ENCODE measurements at places on chromosomes 4 and X.

- no peak for DNase-seq
These were observed 280.1 kb upstream of the ZFP42 start for GRCh38 chr4:187715466-187715865.

DNA sequence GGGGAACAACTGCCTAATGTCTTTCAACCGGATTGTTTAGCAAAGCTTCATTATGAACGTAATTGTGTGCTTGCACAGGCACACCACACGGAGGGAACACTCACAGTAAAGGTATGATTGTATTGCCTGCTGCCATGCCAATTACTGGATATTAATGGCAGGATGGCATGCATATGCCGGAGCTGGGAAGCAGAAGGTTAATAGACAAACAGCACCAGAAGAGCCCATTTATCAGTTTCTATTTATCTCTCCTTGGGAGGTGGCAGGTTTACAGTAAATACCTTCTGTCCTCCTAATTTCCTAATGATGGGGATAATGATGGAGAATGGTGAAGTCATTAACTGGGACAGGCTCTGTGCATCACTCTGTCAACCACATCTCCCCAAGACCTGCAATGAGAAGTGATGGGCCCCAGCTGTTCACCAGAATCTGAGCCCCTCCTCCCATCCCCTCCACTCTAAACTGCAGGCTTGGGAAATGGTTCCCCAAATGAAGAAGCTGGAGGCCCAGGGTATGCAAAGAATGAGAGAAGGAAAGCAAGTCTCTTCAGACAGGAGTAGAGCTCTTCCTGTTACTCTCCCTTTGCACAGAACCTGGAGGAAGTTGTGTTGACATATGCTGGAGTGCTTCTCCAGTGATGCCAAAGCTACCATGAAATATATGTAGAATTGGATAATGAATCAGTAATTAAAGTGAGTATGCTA, 160.8 kb downstream of the NAA11 start:
- no peak for DNase-seq

GRCh38 chr4:173301518-173302201, 32.5 kb downstream of the HMGB2 start:
- no peak for DNase-seq

DNA sequence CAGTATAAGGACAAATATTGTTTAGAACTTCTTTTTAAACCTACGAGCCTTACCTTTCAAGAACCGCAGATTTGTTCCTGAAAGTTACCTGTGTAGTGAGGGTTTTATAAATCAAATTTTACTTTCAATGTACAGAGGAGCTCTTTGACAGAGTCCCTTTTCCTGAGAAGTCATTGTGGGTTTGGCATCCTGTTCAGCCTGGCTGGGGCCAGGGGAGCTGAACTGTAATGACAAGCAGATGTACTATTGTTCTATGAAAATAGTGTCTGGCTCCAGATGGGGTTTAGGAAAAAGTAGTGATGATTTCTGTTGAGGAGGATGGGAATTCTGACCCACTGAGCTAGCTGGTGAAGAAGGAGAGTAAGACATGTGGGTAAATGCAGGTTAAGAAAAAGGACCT, 196.2 kb upstream of the PGRMC2 start:
- DNase-seq = no peak

- DNase-seq = no peak
These were observed 23.8 kb upstream of the C4orf51 start for GRCh38 chr4:145656156-145656555.

DNA sequence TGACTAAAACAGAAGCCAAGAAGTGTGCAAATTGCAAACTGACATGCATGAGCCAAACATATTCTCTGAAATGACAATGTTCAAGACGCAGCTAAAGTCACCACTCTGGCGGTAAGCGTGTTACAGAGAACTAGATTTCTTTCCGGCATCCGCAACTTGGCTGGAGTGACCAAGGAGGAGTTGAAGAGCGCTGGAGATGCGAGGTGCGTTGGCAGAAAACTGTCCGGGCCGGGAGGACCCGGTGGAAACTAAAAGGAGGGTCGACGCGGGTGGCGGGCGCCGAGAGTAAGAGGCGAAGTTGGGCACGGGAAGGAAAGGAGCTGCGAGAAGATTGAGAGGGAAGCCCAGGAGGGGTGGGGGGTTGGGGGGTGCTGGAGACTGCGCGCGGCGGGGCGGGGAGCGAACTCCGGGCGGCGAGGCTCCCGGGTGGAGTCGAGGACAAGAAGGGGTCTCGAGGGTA, 807 bp downstream of the SEL1L3 start:
- peak; percentile 43 for DNase-seq

DNA sequence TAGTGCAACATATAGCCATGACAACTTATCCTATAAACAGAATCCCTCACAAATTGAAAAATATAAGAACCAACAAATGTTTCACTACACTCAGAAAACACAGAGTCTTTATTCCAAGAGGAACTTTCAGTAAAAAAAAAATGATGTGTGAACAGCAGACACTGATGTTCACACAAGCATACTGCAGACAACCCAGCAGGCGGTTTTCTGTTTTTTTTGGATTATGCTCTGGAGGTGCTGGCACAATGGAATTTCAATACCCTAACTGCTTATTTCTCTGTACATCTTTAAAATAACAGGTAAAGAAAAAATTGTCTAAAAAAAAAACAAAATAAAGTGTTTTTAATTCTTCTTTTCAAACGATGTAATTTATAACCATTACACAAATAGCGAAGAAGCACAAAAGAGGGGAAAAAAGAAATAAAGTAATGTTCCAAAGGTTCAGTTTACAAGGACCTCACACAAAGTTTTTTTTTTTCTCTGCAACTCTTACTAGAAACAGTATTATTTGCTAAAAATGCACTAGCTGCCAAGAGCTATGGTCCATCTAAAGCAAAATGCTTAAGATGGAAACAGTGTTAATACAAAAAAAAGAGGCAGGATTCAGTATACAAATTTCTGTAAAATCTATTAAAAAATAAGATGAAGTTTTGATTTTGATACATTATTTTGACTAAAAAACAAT, 55.3 kb downstream of the ANAPC10 start:
- DNase-seq = no peak

GRCh38 chr4:123596805-123597204, 200.2 kb downstream of the SPRY1 start:
- no peak for DNase-seq

DNA sequence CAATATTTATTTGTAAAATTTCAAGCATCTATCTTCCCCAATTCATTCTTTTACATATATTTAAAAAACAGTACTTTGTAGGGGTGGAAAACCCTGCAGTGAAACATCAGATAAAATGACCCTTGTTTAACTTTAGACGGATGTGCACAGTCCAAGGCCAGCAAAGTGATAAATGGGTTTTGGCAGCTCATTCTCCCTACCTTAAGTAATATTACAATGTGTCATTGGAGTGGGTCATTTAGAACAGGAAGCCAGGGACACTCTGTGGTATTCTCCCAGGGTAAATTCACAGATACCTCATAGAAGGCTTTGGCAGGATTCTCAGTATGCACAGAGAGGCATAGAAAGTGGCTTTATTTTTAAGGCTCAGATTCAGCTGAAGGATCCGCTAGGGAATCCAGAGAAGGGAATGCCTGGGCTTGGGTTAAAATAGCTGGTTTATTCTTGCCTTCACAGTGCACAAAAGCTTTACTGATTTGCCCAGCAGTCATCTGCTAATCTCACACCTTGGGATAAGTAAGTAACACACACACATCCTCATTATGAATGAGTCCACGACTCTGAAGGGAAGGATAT, 206.7 kb downstream of the RASL11B start:
- no peak for DNase-seq

DNA sequence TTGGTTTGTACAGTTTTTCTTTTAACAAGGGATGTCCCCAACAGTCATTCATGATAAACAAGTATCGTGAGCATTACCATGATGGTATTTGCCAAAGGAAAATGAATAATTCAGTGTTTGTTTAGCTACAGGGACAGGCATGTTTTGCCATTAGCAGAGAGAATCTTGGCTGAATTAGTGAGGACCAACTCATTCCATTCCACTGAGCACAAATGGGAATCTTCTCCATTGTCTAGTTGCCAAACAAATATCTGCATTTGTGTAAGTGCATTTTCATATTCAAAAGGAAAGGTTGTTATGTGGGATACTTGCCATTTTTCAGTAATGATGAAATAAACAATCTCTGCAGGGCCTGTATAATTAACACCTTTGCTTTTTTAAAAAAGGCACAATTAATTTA, 1762.6 kb downstream of the RPA4 start:
- no peak for DNase-seq

- DNase-seq = no peak
These were observed 169.5 kb downstream of the TLL1 start for GRCh38 chr4:166042510-166043055.

DNA sequence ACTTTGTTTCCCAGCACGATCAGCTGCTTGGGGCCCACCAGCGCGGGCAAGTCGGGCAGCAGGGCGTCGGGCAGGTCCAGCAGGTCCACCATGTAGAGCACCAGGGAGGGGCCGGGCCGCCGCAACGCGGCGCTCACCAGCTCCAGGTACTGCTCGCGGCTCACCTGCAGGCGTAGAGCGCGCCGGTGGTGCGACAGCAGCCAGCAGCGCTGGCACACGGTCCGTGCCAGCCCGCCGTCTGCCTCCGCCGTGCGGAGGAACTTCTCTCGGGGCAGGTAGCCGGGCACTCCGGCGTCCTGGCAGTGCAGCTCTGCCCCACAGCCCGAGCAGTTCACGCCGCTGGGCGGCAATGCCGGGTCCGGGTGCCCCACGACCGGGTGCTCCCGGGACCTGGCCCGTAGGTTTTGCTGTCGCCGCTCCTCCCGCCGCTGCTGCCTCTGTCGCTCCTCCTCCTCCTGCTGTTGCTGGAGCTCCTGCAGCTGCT, 527 bp downstream of the NOA1 start:
- peak; percentile 48 for DNase-seq

DNA sequence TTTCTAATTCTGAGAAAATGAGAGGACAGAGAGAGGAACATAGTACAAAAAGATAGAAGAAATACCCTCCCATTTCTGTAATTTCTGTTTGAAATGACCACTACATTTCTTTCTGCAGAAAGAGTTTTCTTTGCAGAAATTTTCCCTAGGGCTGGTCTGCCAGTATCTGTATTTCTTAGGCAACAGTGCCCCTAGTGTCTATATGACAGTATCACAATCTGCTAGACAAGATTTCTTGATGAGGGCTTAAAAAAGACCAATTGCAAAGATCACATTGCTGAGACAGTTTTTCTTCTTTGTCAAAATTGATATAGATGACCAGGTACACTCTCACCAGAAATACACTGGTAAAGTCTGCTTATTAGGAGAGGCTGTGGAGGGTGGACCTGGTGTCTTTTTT, 81.0 kb upstream of the ZDHHC15 start:
- DNase-seq = no peak

DNA sequence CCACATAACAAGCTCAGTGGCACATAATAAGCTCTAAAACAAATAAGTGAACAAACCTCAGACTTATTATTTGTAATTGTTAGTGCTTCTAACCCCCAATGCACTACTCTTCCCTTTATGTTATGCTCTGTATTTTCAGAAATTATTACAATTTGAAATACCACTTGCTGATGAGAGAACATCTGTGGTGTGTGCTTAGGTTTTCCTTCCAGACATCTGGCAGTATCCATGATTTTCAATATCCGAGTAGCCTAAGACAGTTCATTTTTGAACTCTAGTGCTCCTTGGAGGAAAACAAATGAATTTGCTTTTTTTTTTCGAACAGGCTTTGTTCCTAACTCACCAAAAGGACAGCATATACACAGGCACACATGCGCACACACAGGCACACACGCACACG, 278.7 kb upstream of the CLNK start:
- no peak for DNase-seq

GRCh38 chr4:4574792-4575191, 32.9 kb upstream of the STX18 start:
- DNase-seq = no peak

GRCh38 chrX:119453202-119453601, 15.0 kb upstream of the SLC25A5 start:
- no peak for DNase-seq

GRCh38 chrX:149950681-149951080, 12.4 kb upstream of the EOLA2 start:
- peak; percentile 10 for DNase-seq

DNA sequence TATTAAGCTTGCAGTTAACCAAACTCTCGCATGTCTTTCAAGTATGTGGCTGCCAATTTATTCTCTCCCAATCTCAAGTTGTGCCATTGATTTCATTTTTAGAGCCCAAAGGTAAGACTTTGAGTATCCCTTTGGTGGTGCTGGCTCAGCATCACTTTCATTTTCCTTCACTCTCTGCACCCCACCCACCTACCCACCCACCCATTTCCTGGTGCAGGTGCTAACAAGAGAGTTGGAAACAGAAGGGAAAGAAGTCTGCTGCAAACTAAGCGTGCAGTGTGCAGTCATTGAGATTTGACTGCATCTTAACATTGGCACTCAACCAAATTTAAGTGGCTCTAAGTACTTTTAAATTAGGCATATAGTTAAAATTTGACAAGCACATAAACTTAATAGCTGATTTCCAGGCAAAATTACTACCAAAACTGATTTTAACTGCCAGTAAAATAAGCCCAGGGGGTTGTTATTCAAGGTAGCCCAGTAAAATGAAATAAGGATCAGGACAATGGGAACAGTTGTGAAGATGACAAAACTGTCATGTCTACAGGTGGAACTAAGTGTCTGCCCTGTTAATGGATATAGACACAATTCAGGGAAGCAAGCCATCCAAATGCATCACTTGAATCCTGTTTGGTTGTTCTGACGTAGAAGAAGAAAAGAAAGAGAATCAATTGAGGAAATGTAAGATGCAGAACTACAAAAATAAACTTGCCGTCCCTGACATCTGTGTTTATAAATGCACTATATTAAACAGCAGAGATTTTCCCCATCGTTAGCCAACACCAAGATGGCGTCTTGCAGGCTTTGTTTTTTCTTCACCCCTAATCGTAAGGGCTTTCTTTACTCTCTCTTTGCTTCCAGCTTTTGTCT, 184.2 kb downstream of the KDR start:
- DNase-seq = peak; percentile 52

GRCh38 chrX:79162076-79162475, 17.6 kb downstream of the GPR174 start:
- no peak for DNase-seq

GRCh38 chr4:183299464-183299863, 20.6 kb downstream of the CLDN22 start:
- DNase-seq = no peak

All from stimulated activated CD4-positive, alpha-beta T cell treated with anti-CD3 and anti-CD28 coated beads, Interleukin-4, amount 100 ng/mL, for 24 hours (primary cell).